Activated CD4-positive, alpha-beta T cell treated with anti-CD3 and anti-CD28 coated beads, Interleukin-2, amount 50 U/mL, for 48 hours (primary cell): ENCODE measurements at places on chromosomes 12 and 14.
A peak's percentile ranks its signal among the peaks of the same experiment; 100 is the strongest.

DNA sequence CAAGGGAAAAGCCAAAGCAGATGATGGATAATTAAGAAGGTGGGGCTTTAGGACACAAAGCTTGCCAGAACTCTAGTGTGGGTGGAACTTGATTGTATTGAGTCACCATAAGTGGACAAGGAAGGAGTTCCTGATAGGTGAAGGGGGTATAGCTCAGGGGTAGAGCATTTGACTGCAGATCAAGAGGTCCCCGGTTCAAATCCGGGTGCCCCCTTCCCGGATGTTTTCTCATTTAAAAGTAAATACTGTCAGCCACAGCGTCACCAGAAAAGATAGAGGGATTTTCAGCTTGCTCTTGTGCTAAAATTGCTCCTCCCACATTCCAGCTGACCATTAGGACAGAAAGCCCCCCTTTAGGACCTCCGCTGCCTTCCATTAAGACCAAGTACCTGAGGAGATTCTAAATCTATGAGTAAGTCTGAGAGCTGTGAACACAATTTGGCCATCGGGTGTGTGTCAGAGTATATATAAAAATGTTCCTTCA, 36.6 kb downstream of the DCAF4 start:
- no peak for DNase-seq

GRCh38 chr12:51021694-51022093, 4.5 kb downstream of the SLC11A2 start:
- no peak for DNase-seq

DNA sequence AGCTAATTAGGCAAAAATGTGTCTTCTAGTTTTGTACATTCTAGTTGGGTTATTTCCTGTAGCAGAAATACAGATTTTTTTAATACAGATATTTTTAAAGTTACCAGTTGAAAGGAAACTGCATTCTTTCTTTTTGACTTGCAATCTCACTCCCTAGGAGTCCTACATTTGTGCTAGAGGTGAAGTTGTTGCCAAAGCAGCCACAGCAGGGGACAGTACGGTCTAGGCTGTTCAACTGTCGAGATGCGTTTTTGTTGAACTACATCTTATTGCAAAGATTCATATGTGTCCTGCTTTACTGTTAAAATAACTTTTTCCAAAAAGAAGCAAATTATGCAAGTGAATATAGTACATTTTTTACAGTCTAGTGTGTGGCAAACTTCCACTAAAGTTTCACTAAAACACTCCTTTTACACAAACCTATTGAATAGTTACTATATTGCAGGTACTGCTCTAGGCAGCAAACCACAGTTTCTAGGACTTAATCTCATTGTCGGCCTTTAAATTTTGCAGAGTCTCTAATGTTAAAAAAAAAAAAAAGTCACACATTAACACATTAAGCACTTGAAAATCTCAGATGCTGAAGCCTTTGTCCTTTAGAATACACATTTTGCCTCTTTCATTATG, 30.2 kb upstream of the SRGAP1 start:
- DNase-seq, result no peak

- DNase-seq, result no peak
Measured at GRCh38 chr12:49442915-49443314, 75.7 kb downstream of the SPATS2 start.

- DNase-seq, result peak; percentile 75
Measured at GRCh38 chr14:100221533-100222223, 17.3 kb upstream of the YY1 start.

DNA sequence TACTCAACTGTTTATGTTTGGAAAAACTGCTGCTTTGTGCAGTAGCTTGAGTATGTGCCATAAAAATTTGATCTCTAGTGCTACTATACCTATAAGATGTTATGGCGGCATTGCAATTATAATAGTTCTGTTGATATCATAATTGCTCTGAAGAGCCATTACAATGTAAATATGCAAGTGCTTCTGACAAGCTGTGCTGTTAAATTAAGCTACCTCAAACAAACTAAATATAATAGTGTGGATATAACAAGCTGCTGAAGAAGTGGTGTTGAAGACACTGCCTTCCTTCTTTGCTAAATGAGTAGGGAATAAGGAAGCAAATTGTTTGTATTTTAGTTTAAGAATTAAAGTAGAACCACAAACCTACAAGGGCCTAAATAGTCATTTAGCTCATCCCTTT, 301.0 kb upstream of the MIS18BP1 start:
- no peak for DNase-seq

- DNase-seq, result no peak
Measured at GRCh38 chr14:20435582-20436362, at the start of gene KLHL33. Gene KLHL33, minus strand, starts transcription at chr14:20436166. Its CDS starts 355 bp downstream, at chr14:20435811.

- no peak for DNase-seq
Measured at GRCh38 chr14:31717294-31718085, 156.3 kb downstream of the NUBPL start.

- DNase-seq, result no peak
Measured at GRCh38 chr14:37711831-37712475, 116.5 kb downstream of the TTC6 start.

DNA sequence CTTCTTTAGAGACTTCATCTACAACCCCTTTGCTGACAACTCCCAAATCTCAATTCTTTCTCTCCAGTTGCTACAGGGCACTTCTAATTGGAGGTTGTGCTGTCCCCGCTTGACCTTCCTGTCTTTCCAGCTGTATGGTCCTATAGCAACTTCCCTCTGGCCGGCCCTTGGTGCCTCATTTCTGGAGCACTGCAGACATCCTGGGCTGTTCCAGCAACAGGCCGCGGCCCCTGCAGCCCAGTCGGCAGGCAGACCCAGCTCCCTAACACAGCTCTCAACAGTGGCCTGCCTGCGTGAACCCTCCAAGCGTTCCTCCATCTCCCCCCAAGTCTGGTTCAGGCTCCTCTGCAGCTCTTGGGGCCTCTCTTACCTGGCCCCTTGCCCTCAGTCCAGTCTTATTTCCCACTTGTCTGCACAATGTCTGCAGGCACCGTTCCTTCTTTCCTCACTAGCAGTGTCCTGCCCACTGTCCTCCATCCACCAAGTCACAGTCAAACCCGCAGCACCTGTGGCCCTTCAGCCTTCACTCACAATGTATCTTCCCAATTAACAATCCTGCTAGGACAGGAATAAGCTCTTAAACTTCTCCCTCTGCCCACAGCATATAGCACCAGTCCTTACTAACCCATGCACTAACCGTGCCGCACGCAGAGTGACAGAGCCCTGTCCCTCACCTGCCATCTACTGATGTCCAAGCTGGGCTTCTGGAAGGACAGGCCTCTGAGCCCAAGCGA, 1.6 kb upstream of the EML1 start:
- no peak for DNase-seq

- no peak for DNase-seq
Measured at GRCh38 chr12:107917912-107918800, 143.7 kb downstream of the ASCL4 start.

- no peak for DNase-seq
Measured at GRCh38 chr14:86944434-86944833, 1048.5 kb downstream of the GALC start.

- no peak for DNase-seq
Measured at GRCh38 chr12:25997201-25997963, 38.9 kb downstream of the RASSF8 start.

DNA sequence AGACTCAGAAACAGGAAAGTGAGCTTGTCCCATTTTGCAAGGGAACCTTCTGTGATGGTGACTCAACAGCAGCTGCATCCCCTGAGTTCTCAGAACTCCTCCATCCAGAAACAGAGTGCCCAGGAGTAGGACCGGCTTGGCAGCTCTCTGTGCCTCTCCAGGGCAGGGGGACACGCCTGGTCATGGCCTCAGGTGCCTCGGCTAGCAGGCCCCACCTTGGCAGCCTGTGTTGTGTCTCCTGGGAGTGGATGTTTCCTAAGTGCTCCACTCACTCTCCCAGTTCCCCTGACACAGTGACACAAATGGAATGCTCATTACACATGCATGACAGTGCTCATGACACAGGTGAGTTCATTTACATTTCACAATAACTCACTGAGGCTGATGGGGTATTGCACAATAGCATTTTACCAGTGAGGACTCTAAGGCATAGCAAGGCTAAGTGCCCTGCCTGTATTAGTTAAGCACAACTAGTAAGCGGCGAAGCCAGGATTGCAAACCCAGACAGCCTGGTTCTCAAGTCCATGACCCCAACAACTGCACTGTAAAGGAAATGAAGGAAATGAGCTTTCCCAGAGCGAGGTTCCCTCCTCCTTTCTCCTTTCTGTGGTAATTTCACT, 47.4 kb downstream of the CALM1 start:
- DNase-seq, result no peak

- no peak for DNase-seq
Measured at GRCh38 chr14:99538275-99538674, 57.1 kb downstream of the CCNK start.

DNA sequence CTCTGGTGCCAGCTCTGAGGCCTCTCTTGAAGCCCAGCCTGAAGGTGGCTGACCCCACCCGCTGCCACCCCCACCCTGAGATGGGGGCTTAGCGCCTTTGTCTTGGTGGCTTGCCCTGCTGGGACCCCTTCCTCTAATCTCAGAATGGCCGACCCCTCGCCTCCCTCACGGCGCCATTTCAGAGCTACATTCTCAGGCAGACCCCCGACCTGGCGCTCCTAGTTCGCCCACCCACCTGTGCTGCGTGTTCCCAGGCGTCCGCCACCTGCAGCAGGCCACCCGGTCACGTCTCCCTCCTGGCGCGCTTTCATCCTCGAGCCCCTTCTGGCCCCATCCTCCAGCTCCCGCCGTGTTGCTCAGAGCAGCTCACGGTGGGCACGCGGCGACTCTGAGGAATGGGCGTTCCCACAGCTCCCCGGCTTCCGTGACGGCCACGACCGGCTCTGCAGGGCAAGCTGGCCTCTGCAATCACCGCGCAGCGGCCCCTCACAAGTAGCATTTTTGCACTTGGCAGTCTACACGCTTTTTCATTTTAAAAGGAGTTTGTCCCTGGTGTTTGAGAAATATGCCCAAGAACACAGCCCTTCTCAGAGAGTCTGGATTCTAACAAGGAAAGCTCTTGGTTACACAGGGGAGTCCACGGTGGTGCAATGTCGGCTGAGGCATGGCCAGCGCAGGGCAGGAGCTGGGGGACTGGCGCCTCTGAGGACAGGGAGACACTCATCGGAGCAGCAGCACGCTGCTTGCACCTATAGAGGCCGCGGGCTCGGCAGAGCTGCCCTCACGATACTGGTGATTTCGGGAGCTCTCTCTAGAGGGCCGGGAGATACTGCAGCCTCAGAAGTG, 105.7 kb upstream of the C14orf180 start:
- DNase-seq, result no peak

DNA sequence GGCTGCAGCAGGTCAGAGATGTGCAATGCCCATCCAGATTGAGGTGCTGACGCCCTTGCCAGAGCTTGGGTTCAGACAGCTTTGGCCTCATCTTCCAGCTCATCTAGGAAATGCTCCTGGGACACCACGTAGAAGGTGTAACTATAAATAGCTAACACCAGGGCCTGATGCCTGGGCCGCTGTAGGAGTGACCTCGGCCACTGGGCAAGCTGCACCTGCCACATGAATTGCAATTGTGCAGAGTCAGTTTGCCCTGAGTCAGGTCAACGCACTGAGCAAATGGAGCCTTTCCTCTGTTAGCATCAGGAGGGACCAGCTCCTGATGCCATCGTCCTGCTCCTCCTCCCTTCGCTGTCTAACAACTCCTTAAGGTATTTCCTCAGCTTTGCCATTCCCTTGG, 17.4 kb upstream of the DNM1L start:
- no peak for DNase-seq

- no peak for DNase-seq
Measured at GRCh38 chr12:15272376-15272775, 49.9 kb upstream of the PTPRO start.

GRCh38 chr12:72082986-72083820, 144.6 kb downstream of the TPH2 start:
- no peak for DNase-seq

GRCh38 chr14:99808154-99808505, 14.9 kb downstream of the EML1 start:
- DNase-seq, result no peak

DNA sequence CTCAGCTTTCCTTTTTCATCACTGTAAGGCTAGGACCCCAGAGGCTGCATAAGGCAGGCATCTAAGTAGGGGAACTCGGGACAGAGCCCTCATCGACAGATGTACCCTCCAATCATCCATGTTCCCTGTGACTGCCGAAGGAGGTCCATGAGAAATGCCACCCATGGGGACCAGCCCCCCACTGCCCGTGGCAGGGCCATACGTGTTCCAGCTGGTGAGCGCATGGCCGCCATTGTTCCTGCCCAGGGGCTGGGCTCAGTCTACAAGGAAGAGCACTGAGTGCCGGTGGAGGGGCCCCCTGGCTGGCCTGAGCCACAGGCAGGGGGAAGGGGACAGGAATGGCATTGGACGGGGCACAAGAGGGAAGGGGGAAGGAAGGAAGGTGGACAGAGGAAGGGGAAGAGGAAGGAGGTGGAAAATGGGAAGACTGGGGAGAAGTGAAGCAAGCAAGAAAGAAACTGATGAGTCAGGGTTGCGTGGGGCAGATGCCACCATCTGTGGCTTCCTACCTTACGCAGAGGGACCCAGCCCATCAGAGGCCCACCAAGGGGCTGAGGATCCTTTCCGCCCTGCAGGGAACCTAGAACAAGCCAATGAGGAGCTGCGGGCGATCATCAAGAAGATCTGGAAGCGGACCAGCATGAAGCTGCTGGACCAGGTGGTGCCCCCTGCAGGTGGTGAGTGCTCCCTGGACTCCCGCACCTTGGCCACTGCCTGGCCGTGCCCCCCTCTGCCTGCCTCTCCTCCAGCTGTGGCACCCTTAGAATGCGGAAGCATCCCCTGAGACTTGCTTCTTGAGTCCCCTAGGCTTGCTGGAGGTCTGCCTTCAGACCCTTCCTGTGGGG, 120.6 kb upstream of the FKBP4 start:
- DNase-seq, result no peak

GRCh38 chr12:116136340-116136739, 141.2 kb downstream of the MED13L start:
- no peak for DNase-seq

- no peak for DNase-seq
Measured at GRCh38 chr12:55067701-55068100, 47.9 kb downstream of the NEUROD4 start.

- DNase-seq, result no peak
Measured at GRCh38 chr12:80681287-80681686, 26.1 kb upstream of the MYF6 start.

GRCh38 chr12:38921025-38921677, 15.8 kb upstream of the CPNE8 start:
- peak; percentile 22 for DNase-seq

GRCh38 chr12:14057895-14058294, 76.5 kb upstream of the GRIN2B start:
- DNase-seq, result no peak

DNA sequence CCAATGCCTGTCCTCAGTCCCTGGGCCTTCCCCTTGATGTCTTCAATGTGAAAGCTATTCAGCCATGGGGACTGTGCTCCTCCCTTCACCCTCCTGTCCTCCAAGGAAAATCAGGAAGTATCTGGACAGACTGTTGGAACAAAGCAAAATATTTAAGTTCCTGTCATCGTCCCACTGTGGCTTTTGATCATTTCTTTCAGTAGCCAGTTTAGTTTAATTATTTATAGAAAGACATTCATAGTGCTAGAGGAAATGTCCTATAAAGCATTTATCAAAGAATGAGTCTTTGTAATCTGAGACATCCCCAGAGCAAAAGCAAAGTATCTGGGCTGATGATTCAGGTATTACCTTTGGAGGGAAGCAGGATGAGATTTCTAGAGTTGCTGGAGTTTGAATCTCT, 254.1 kb downstream of the NRXN3 start:
- DNase-seq, result no peak
